ENCODE measurements at places on chromosomes 5 and 9. TPM values are rescaled to one million over a fixed set of nuclear protein-coding genes. Genes with fewer than 3 reads are reported as not detected.

GRCh38 chr9:101372327-101373118 is 12.3 kb downstream of the BAAT start:
- DNase-seq = no peak

LIFR gene
- 68.5 TPM for total RNA-seq

TAF11L11 gene
- not detected for total RNA-seq

DNA sequence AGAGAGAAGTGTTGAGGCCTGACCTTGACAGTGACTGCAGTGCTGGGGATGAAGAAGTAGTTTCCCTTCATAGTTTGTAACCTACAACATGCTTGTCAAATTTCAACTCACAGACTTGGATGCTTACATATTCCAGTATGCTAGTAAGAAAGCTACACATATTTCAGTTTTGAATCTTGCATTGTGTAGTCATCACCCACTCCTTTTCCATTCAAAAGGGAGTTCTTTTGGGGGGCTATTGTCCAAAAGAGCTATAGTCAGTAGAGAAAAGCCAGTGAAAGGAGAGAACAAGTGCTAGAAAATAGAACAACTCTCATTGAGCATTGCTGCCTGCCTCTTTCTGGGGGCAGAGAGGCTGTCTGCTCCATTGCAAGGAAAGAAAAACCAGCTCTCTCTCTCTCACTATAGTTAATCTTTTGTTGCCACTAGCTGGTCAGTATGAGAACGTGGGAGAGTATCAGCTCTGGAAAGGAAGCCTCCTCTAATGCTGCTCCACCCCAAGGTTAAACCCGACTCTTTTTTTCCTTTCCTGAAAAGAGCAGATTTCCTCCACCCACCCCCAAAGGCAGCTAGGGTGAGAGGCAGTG is 7.3 kb downstream of the ASTN2 start:
- no peak for DNase-seq

FAM120A gene
- 90.6 TPM for total RNA-seq

- DNase-seq = no peak
These were observed 417.0 kb upstream of the TLE4 start for GRCh38 chr9:79154806-79155205.

ARAP3 gene
- total RNA-seq = 4.0 TPM

ANKDD1B gene
- total RNA-seq = 1.9 TPM

CCDC192 gene
- total RNA-seq = not detected

CEMIP2 gene
- total RNA-seq = 20.4 TPM

GRCh38 chr5:16410338-16410737 is 55.3 kb downstream of the ZNF622 start:
- no peak for DNase-seq

DNA sequence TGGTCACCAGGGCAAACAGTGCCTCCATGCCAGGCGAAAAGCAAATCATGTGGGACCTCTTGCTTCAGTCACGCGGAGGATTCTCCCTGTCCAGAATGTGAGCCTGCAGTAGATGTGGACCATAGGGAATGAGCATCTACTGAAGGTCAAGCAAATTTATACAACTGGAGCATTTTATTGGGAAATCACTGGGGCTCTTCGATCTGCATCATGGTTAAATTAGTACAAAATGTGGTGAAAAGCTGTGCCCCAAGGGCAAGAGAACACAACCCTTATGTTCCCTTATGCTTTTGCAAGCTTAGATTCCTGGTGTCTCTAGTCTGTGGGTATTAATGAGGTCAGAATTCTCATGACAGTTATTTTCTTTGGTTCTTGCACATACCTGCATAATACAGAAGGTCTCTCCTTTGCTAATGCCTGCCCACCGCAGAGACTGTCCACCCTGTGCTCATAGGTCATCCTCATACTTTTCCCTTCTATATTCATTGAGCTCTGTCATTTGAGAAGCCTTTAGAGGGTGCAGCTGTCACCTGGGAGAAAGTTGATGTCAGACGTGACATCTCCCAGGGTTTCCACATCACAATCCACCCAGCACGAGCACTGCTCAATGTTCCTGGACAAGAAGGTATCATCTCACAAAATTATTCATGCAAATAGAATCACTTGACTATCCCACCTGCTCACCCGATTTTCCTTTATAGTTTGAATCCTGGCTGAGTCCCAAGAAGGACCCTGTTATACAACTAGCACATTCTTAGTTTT is 111.7 kb downstream of the NXNL2 start:
- DNase-seq = no peak

TPRN gene
- total RNA-seq = 30.4 TPM

DNA sequence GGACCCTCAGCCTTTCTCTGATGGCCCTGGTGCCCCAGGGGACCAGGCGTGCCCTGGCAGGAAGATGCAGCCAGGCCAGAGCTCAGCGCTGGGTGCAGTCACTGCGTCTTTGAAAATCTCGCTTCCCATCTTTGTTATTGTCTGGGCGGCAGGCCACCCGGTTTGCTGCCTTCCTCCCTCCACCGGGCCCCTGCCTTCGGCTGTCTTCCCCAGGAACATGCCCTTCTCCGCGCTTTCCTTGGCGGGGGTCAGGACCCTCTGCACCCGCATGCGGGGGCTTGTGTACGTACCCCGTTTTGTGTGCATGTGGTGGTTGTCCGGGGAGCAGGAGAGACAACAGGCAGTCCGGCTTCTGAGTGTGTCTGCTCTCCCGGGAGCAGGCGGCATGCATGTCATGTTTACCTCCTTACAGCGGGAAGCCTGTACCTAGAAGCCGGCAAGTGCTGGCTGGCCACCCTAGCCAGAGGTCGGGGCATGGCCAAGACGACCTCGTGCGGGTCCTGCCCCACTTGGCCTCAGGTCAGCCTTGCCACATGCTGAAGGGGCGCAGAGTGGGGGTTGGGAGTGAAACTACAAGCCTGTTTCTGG is 49.5 kb downstream of the DAB2IP start:
- DNase-seq = no peak

- DNase-seq = no peak
These were observed 30.7 kb downstream of the ZNF354A start for GRCh38 chr5:178699681-178700253.

GRCh38 chr9:137369911-137370764 is 52.8 kb downstream of the EXD3 start:
- no peak for DNase-seq

Data from prostate gland (tissue), 2 donors.